ENCODE measurements at places on chromosomes 4 and X.

DNA sequence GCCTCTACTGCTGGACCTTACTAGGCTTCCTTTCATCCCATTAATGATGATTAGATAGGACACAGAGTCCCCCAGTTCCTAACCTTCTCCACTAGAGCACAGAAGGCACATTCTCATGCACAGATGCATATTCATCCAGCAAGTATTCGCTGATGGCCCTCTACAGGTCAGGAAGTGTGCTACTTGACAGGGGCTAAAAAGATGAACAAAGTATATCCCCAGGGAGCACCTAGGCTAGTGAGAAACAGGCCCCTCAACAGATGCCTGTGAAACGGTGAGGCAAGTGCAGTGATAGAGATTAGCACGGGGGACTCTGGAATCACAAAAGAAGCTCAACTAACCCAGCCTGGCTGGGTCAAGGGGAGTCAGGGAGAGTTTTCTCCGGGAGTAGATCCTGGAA is 95.8 kb downstream of the MGST2 start:
- no peak for DNase-seq

DNA sequence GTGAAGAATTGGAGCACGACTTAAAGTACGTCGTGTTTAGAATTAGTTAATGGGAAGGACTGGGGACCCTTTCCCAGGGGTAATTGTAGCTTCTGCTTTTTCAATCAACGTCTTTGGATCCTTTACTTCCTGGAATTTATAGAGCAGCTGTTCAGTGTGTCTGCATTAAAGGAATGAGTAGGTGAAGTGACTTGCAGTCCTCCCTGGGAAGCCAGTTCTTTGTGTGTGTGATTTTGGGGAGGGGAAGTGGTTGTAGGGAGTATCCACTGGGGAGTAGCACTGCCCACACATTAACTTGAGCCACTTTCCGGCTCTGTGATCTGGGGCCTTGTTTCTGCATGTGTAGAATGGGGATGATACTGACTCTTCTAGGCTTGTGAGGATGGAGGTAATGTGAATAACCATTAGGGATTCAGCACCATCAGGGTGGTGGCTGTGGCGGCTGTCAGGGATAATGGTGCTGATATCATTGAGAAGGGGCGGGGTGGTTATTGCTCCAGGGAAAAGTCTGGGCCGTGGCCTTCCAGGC is 54.7 kb downstream of the TMEM131L start:
- no peak for DNase-seq

DNA sequence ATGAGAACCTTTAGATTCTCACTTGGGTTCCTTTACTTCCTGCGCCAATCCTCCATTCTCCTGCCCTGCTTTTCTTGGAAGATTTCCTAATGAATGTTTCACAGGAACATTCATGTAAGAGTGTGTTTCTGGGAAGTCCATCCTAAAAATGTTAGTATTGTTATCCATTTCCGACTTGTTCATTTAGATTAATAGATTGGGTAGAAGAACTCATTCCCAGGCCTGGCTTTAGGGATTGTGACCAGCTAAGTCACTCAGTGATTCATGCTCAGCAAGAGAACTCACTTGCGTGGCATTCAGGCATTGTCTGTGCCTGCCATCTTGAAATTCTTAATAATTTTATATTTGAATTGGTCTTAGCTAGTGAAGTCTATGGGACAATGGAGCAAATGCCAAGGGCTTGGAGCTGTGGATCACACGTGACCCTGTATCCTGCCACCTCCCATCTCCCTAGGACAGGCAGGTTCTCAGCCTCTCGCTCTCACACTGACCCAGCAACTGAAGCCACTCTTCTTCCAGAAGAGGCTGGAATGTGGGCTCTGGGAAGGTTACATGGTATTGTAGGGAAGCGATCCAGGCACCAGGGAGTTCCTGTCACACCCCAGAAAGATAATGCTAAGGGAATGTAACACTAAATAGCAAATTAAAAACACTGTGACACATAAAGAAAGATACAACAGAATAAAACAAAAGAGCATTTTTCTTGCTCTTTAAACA is 562.1 kb downstream of the TMA16 start:
- DNase-seq: no peak

- DNase-seq: no peak
These were observed 11.1 kb downstream of the UBE2NL start for GRCh38 chrX:143894938-143895337.

- DNase-seq: no peak
These were observed 1076.4 kb upstream of the PABPC4L start for GRCh38 chr4:135277980-135278315.

GRCh38 chrX:39174241-39174771 is 373.0 kb downstream of the MID1IP1 start:
- no peak for DNase-seq

All from activated CD4-positive, alpha-beta T cell treated with anti-CD3 and anti-CD28 coated beads, Interleukin-2, amount 50 U/mL, for 48 hours (primary cell).